ENCODE measurements at places on chromosomes 4 and X. TPM values are rescaled to one million over a fixed set of nuclear protein-coding genes. Genes with fewer than 3 reads are reported as not detected.

DNA sequence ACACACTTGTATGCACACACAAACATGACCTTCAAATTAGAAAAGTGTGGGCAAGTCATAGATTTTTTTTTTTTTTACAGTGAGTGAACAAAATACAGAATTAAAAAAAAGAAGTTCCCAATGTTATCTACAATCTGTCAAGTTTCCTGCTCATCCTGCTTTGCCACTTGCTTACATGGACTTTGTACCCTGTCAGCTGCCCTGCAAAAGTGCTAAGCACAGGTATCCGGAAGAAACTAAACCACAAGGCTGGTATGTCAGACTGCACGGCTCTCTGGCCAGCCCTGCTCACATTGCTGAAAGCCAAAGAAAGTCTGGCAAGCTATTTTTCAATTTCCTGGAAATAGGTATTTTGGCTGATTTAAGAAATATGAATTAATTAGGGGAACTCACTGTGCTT is 38.9 kb upstream of the BCLAF3 start:
- DNase-seq: no peak

GRCh38 chr4:47933840-47934239 is 19.5 kb upstream of the NFXL1 start:
- no peak for DNase-seq

The GABRA4 gene
- 0.33 TPM for total RNA-seq

The ZCCHC4 gene
- total RNA-seq: 10.8 TPM

Measured in H1 (cell line).